ENCODE measurements at places on chromosomes 13 and 19.

GRCh38 chr13:84025824-84026223 lies 143.6 kb upstream of the SLITRK1 start:
- DNase-seq, result no peak

DNA sequence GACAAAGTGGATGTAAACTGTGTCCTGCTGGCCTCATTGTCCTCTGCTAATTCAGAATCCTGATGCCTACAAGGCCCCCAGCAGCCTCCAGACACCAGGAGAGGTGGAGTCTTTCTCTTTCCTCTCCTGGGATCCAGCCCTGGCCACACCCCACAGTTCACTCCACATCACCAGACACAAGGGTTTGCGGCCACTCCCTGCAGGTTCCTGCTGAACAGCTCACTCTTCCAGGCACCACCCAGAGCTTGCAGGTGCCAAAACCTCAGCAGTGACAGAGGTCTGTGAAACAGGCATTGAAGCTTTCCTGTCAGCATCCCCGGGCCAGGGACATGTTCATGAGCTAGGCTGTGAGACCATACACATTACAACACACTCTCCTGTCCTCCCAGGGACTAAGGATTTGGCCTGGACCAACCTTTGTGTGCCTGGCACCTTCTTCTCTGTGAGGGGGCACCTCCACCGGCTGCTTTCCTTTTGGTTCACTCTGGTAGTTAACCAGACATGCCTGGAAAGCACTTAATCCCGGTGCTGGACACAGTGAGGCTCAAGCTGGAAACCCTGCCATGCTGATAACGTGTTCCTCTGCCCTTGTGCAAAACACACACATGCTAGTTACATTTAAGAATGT lies 11.1 kb upstream of the ATP12A start:
- DNase-seq, result no peak

DNA sequence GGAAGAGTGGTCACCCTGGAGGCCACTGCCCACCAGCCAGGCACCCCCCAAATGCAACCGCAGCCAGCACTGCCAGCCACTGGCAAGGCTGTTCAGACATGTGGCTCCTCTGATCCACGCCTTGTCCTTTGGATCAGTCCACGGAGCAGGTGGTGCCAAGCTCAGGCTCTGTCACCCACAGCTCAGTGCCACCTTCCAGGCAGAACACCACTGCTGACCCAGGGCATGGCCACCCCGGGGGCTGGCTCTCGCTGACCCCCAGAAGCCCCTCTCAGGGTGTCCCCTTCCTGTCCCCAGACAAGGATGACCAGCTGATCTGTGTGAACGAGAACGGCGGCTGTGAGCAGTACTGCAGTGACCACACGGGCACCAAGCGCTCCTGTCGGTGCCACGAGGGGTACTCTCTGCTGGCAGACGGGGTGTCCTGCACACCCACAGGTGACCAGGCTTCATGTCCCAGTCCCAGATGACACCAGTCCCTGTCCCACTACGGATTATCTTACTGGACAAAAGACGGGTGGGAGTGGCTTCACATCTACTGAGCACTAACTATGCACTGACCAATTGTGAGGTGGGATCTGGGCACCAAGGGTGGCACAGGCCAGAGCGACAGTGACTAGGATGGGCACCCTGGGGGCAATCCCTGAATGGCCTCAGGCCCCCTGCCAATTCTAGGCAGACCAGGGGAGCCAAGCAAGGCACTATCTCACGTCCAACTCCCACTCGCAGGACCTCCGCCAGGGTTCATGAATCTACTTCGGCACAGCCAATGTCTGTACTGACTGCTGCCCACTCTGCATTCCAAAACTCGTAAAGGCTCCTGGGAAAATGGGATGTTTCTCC lies 7.0 kb upstream of the F10 start:
- no peak for DNase-seq

GRCh38 chr19:57747472-57747807 lies 825 bp downstream of the ZNF776 start:
- DNase-seq, result no peak

GRCh38 chr13:50474088-50474662 lies 369.3 kb downstream of the DLEU7 start:
- DNase-seq, result no peak

- no peak for DNase-seq
Measured at GRCh38 chr13:34591900-34592529, 350.1 kb upstream of the NBEA start.

DNA sequence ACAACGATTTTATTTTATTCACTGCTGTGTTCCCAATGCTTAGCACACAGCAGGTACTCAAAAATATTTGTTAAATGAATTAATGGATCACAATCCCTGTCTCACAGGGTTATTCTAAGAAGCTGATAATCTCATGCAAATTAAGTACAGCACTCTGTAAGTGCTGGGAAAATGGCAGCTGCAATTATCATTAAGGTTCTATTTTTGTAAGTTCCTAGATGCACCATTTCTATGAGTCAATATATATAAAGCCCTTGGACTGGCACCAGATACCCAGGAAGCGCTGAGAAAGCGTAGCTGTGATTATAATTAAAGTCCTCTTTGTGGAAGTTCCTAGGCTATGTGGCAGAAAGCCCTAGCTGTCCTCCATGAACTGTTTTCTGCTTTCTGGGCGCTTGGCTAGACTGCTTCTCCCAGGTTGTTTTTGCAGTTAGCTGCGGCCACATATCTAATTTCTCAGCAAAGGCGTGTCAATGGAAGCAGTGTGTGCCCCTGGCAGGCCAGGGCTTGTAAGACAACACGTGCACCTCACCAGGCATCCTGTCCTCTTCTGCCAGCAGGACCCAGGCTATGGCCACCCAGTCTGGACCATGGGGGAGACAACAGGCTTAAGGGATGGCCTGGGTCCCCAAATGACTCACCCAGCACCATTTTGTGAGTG lies 5.2 kb upstream of the SRRM5 start:
- DNase-seq, result no peak

- DNase-seq, result no peak
Measured at GRCh38 chr13:43569658-43570057, 217.1 kb downstream of the ENOX1 start.

- no peak for DNase-seq
Measured at GRCh38 chr13:29511980-29512379, 83.5 kb downstream of the SLC7A1 start.

- no peak for DNase-seq
Measured at GRCh38 chr19:49968279-49968922, 7.4 kb upstream of the SIGLEC11 start.

- no peak for DNase-seq
Measured at GRCh38 chr19:18057557-18057956, 29.2 kb downstream of the IL12RB1 start.

DNA sequence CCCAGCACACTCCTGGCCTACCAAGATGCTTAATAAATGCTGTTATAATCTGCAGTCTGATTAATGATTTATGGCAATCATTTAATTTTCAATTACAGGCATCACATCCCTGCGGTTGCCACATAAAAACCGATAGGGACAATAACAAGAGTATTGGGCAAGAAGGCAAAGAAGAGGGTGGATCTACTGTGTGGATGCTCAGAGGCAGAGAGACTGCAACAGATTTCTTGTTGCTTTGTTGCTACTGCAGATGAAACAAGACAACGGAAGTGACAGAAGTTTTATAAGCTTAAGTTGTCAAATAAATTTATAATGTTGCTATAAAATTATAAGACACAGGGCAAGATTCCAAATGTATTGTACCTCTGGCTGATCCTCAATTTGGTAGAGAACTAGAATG lies 154.8 kb downstream of the ABCC4 start:
- no peak for DNase-seq

DNA sequence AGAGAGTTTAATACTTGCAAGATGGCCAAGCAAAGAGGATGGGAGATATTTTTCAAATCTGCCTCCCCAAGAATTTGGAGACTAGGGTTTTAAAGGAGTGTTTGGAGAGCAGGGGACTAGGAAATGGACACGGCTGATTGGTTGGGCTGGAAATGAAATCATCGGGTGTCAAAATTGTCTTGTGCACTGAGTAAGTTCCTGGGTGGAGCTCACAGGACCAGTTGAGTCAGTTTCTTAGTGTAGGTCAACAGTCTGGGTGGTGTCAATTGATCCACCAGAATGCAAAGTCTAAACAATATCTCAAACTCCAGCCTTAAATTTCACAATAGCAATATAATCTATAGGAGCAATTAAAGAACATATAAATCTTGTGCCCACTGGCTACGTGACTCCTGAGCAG lies 23.0 kb upstream of the CEACAM4 start:
- no peak for DNase-seq

DNA sequence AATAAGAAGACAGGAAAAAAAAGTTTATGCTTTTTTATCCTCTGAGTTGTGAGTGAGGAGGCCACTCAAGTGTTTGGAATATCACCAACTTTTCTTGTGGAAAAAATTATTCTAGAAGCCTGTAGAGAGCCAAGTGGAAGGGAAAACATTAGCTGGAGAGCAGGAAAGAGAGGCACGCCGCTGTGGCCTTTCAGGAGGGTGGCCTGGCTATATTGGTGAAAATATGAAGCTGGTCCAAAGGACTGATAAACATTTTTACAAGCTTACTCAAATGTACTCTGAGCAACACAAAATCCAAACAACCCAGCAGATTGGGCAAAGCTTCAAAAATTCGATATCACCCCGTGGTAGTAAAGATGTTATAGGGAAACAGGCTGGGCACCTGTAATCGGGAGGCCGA lies 2.3 kb upstream of the EIF3G start:
- DNase-seq, result no peak

DNA sequence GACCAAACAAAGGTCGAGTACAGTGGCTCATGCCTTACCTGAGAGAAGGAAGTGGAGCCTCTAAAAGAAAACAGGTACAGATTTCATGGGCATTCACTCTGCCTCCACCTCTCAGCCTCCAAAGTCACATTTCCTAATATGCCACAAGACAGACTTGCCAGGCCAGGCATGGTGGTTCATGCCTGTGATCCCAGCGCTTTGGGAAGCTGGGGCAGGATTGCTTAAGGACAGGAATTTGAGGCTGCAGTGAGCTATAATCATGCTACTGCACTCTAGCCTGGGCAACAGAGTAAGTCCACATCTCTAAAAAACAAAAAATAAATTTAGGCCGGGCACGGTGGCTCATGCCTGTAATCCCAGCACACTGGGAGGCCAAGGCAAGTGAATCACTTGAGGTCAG lies 10.9 kb upstream of the DNMT1 start:
- no peak for DNase-seq

DNA sequence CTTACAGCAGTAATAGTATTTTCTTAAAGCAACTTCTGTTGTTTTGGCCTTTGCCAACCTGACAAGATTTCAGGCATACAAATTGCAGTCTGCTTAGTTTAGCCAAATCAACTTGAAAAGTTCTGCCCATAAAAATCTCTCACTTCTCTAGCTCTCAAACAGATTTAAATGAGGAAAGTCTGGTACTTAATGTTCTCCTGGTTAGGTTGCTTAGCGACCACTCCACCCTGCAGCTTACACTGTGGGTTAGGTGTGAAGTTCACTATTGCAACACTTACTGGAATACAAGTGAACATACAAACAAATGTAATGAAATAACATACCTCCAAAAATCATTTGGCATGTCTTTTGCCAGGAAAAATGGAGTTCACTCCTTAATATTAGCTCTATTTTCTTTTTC lies 178.7 kb upstream of the PCDH9 start:
- no peak for DNase-seq

GRCh38 chr19:7965259-7965841 lies 21.9 kb upstream of the TIMM44 start:
- DNase-seq, result no peak

DNA sequence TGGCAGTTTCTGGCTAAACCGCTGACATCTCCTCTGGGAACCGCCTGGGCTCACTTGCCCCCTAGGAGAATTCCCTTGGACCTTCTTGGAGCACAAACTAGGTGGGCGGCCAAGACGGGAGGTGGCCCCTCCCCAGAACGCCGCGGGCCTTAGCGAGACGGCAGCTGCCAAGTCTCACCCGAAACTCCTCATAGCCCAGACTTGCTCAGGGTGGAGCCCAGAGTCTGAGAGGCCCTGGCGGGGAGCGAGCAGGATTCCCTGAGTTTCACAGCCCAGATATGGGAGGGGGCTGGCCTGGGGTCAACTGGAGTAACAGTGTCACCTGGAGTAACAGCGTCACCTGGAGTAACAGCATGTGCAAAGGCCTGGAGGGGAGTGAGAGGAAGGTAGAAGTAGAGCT lies 10.1 kb downstream of the TINCR start:
- no peak for DNase-seq

GRCh38 chr13:82713687-82714405 lies 1168.4 kb downstream of the SLITRK1 start:
- no peak for DNase-seq

GRCh38 chr19:32168606-32169005 lies 176.8 kb upstream of the ZNF507 start:
- no peak for DNase-seq

- DNase-seq, result no peak
Measured at GRCh38 chr13:70623239-70623638, 515.0 kb upstream of the KLHL1 start.

- DNase-seq, result no peak
Measured at GRCh38 chr13:102872531-102872930, 26.7 kb downstream of the ERCC5 start.

DNA sequence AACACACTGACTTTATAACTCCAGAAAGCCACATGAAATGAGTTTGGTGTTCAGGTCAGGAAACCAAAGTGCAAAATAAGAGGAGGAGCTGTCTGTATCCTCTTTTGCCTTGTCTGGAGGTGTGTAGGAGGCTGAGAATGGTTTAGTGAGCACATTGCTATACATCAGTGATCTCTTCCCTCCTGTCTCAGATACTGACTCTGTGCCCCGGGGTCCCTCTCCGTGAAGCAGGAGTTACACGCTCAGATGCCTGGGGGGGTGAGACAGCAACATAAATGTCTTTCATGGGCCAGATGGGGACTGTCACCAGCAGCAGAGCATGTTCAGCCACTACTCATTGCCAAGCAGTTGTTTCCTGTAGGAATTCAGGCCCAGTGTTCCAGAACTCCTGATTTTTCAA lies 285.4 kb downstream of the ATP8A2 start:
- no peak for DNase-seq

DNA sequence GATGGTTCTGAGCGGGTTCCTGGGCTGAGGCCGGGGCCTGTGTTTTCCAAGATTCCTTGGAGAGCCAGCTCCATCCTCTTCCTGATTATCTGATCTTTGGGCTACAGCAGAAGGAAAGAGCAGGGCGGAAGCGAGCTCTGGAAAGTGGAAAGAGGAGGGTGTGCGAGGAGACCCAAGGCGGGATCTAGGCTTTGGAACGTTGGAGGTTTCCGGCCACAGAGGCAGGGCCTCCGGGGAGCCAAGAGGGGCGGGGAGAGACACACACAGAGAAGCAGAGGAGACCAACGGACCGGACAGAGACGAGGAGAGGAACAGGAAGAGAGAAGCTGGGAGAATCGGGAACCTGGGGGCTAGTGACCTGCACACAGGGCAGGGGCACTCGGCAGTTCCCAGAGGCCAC lies at the start of gene CLEC11A:
CLEC11A (plus strand) TSS at position 296 of the 400 bp plus-strand sequence. CDS start 162 bp downstream, outside the sequence.
- no peak for DNase-seq

GRCh38 chr13:43877326-43877725 lies 2.2 kb downstream of the CCDC122 start:
- DNase-seq, result no peak

- no peak for DNase-seq
Measured at GRCh38 chr19:46886546-46887239, 25.9 kb downstream of the ARHGAP35 start.

- no peak for DNase-seq
Measured at GRCh38 chr13:21478881-21479808, 20.0 kb upstream of the ZDHHC20 start.
